ENCODE measurements at places on chromosomes 6 and 20. TPM values are rescaled to one million over a fixed set of nuclear protein-coding genes. Genes with fewer than 3 reads are reported as not detected.

The PNLDC1 gene
- 0.07 TPM for polyA plus RNA-seq

The C6orf15 gene
- polyA plus RNA-seq: not detected

The IL20RA gene
- polyA plus RNA-seq: 2.1 TPM

The PSORS1C2 gene
- 0.15 TPM for polyA plus RNA-seq

The BACH2 gene
- polyA plus RNA-seq: 11.4 TPM

The MOXD1 gene
- polyA plus RNA-seq: 197 TPM

The PARD6B gene
- polyA plus RNA-seq: 30.2 TPM

The SLC4A11 gene
- 2.3 TPM for polyA plus RNA-seq

The RAET1E gene
- 0.37 TPM for polyA plus RNA-seq

The RAB44 gene
- 0.05 TPM for polyA plus RNA-seq

The ALDH5A1 gene
- 31.9 TPM for polyA plus RNA-seq

The CYP24A1 gene
- 2.9 TPM for polyA plus RNA-seq

The PAX1 gene
- polyA plus RNA-seq: not detected

The DUSP22 gene
- polyA plus RNA-seq: 21.2 TPM

The EYA4 gene
- polyA plus RNA-seq: 15.3 TPM

The ANKRD66 gene
- not detected for polyA plus RNA-seq

The WFDC2 gene
- polyA plus RNA-seq: 164 TPM

The SSR1 gene
- polyA plus RNA-seq: 134 TPM

The ISM1 gene
- polyA plus RNA-seq: 4.3 TPM

The SIRPA gene
- 24.3 TPM for polyA plus RNA-seq

The ZNF334 gene
- polyA plus RNA-seq: 56.4 TPM

The HDAC2 gene
- 280 TPM for polyA plus RNA-seq

The RSPH9 gene
- polyA plus RNA-seq: 1.4 TPM

The RNF8 gene
- 31.0 TPM for polyA plus RNA-seq

The CDKAL1 gene
- polyA plus RNA-seq: 25.5 TPM

The HFE gene
- polyA plus RNA-seq: 9.4 TPM

The SYCP2 gene
- polyA plus RNA-seq: 10.7 TPM

The RTN4IP1 gene
- 12.1 TPM for polyA plus RNA-seq

The LY6G5C gene
- 2.7 TPM for polyA plus RNA-seq

The RBM38 gene
- 22.8 TPM for polyA plus RNA-seq

The SLC35F1 gene
- polyA plus RNA-seq: 3.9 TPM

The HNF4A gene
- 57.9 TPM for polyA plus RNA-seq

The MAN1A1 gene
- polyA plus RNA-seq: 89.9 TPM

The CARMIL1 gene
- 106 TPM for polyA plus RNA-seq

The SLC12A5 gene
- 1.8 TPM for polyA plus RNA-seq

The BCAS1 gene
- 4.2 TPM for polyA plus RNA-seq

The MCCD1 gene
- polyA plus RNA-seq: 11.9 TPM

The VNN1 gene
- 0.23 TPM for polyA plus RNA-seq

The PAK5 gene
- polyA plus RNA-seq: 0.63 TPM

The RIPPLY2 gene
- not detected for polyA plus RNA-seq
